Stimulated activated naive CD4-positive, alpha-beta T cell treated with Interleukin-2 at 50 U/mL for 16 hours (primary cell): ENCODE measurements at places on chromosomes 1 and 21.

DNA sequence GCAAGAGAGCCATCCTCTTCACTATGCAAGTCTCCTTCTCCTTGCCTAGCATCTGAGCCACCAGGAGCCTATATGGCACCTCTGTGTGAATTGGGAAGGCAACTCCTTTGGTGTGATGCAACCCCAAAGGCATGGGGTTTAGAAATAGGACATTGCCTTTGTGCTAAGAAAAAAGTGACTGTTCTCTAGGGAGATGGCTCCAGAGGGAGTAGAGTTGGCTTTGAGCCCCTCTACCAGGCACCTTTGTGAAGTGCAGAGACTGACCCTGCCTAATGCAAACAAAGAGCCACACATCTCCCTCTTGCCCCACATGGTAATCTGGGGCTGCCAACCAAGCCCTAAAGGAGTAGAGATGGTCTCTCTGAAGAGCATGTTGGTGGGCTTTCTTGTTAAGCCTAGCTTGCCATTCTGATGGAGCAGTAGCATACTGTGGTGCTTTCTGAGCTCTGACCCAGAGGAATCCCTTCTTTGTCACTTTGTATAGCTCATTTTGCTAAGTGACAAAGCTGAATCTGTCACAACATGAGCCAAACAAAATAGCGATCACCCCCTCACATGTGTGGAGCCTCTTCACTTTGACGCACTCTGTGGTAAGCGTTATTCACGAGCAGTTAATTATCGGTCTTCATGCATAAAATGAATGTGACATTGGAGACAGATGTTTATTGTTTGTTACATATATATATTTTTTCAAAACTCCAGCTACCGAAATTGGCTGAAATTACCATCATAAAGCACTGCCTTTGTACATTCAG, 74.4 kb downstream of the RWDD3 start:
- no peak for DNase-seq

- no peak for DNase-seq
These were observed 350.6 kb upstream of the NCAM2 start for GRCh38 chr21:20647607-20648006.

GRCh38 chr1:221961532-221962292, 219.8 kb upstream of the DUSP10 start:
- no peak for DNase-seq

DNA sequence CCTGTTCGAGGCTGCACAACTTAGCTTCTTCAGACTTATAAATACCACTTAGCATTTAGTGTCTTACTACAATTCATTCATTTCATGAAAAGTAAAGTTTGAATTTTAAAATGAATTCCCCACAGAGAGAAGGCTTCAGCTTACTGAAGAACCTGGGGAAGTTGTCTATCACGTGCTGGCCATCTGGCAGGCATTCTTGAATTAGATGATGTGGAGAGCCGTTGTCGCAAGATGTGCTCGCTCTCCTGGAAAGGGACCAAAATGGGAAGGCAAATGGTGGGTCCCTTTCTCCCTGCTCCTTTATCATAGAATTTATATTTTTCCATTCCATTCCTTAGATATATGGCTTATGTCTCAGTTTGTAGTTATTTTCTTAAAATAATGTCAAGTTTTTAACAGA, 90.5 kb downstream of the CD247 start:
- no peak for DNase-seq

- DNase-seq: no peak
These were observed 13.2 kb downstream of the SETD4 start for GRCh38 chr21:36047139-36047538.

DNA sequence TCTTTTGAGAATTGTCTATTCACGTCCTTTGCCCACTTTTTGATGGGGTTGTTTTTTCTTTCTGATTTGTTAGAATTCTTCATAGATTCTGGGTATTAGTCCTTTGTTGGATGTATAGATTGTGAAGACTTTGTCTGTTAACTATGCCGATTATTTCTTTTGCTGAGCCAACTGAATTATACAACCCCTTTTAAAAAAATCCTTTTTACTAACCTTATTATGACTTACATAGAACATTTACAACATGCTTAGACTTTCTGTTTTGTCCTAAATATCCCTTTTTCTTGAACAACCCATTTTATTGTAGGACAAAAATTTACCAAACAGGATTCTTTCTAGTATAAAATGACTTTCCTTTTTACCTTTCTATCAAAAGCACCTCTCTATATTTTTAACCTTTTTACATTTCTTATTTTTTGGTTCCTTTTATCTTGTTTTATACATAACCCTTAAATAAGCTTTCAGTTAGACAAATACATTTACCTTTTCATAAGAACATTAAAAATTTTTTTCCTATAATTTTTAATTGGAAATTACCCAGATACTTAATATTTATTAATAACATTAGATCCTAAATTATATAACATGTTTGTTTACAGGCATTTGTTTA, 70.4 kb upstream of the TTLL7 start:
- DNase-seq: no peak

- DNase-seq: no peak
These were observed 987 bp upstream of the CDCP2 start for GRCh38 chr1:54153535-54154439.

DNA sequence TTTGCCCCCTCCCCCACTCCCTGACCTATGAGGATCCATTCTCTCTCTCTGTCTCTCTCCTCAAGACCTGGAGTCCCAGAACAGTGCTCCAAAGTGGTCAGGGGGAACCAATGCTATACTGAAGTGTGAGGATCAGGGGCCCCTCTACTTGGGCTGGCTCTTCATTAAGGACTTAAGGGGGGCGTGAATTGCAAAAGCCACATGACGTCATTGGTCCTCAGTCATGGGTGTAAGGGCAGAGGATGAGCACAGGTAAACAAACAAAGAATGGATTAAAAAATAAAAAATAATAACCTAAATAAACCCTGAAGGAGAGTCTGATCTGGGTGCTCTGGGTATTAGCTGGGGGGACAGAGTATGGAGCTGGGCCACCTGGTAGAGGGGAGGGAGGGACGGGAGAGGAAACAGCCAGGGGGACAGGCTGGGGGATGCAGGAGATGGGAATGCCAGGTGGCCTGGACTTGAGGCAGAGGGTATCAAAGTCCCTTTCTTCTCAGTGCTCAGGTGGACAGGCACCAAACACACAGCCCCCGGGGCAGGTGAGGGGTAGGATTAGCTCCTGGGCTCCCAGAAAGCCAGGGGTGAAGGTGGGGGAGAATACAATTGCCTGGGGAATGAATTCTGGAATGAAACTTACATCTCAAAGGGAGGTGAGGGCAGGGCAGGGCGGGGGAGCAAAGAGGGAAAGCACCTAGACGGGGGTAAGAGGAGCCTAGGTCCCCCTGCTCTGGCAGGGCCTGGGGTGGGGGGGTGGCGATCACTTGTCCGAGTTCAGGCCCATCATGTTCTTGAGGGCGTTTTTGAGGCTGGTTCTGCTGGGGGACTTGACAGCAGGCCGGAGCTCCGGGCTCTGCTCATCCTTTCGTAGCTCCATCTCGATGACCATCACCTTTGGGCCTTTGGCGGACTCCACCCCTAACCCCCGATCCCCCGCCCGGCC, 4.6 kb downstream of the MPZ start:
- no peak for DNase-seq

GRCh38 chr1:101603726-101604125, 366.9 kb downstream of the S1PR1 start:
- DNase-seq: no peak

DNA sequence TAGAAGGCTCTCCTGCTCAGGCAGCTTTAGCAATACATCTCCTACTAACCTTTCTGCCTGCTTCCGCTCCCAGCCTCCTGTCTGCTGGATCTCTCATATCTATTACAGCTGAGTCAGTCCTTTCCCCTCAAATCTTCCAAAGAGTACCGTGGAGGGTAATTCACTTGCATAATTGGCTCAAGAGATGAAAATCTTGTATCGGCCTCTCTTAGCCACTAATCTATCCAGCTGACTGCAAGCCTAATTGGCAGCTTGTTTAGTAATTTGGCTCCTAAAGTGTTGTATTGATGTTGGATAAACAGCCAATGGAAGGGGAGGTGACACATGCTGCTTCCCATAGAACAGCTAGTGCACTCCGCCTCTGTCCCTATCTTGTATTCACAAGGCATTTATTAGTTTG, 195.7 kb downstream of the GPATCH2 start:
- no peak for DNase-seq

- DNase-seq: no peak
These were observed 10.6 kb downstream of the TXNIP start for GRCh38 chr1:145985502-145986439.

DNA sequence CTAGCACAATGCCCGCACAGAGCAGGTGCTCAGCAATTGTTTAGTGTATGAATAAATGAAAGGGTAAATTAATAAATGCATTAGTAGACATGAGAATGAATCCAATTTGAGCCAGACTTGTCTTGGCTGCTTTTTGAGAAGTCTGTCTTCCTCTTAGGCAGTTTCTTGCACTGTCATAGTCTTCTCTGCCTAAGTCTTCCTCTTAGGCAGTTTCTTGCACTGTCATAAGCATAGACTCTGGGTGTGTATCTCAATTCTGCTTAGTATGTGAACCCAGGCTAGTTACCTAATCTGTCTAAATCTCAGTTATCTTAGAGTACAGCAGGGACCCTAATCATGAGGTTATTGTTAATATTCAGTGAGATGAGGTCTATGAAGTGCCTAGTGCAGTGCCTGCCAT, 27.2 kb downstream of the NHLH2 start:
- DNase-seq: no peak

- DNase-seq: no peak
These were observed 464.6 kb downstream of the PCP4 start for GRCh38 chr21:40331804-40332203.

DNA sequence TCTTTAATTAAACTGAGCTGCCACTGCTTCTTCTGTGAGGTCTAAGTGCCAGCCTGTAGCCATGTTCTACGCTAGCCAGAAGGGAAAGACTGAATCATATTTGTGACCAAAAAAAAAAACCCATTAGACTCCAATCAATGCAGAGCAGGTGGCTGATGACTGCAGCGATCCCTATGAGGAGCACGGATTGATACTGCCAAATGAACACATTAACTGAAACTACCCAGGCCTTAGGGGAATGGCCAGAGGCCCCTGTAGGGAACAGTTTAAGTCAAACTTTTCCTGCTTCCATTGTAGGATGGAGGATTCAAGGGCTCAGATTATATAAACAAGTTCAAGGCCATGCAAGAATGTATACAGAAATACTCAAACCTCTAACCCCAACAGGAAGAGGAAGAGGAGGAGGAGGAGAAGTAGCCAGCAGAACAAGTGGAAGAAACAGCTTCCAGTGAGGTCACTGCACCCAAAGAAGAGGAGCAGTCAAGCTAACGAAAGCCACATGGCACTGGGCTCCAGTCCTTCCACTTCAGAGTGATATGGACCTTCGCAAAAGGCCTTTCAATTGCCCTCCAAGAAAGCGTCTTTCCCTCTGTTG, 328.3 kb downstream of the SMYD3 start:
- DNase-seq: no peak

DNA sequence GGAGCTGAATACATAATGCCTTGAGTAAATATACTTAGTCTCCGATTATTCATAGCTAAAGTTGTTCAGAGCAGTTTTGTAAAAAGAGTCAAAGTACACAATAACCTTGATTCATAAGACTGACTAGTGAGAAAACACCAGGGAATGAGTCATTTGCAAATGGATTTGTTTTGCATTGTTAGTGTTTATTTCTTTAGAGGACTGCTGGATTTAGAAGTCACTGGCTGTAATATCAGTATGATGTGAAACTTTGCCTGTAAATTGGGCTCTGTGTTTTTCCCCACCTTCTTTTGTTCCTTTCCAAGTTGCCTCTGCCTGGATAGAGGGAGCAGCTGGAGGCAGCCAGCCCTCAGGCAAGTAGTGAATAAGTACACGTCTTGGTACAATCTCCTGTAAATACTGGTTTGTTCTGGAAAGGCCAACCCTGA, 474.7 kb downstream of the NUF2 start:
- no peak for DNase-seq
